ENCODE measurements at places on chromosomes 12 and 14.
A peak's percentile ranks its signal among the peaks of the same experiment; 100 is the strongest.

DNA sequence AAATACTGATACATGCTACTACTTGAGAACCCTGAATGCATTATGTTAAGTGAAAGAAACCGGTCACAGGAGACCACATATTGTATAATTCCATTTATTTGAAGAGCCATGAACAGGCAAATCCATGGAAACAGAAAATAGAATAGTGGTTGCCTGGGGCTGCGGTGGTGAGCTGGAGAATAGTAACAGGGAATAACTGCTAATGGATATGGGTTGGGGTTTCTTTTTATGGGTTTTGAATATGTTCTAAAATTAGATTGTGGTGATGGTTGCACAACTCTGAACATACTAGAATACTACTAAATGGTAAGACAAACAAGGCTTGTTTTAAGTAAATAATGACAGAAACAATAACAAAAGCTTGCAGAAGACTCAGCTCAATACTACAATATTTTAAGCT, 293.0 kb downstream of the BTG1 start:
- DNase-seq = no peak

DNA sequence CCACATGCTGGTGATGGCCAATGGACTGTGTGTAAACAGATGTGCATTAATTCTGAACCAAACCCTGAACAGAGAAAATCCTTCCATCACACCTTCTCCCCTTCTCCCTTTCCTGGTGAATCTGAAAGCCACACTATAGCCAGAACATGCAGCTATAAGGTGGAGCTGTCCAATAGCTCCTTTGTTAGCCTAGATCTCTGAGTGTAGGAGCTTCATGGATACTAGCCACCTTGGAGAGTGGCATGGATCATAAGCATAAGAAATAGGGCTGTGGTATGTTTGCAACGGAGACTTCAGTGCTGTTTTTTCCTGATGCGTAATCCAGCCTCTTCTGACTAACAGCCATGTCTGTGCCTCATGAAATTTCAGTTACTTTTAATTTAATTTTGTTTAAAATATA, 364.5 kb downstream of the BTG1 start:
- DNase-seq = no peak

DNA sequence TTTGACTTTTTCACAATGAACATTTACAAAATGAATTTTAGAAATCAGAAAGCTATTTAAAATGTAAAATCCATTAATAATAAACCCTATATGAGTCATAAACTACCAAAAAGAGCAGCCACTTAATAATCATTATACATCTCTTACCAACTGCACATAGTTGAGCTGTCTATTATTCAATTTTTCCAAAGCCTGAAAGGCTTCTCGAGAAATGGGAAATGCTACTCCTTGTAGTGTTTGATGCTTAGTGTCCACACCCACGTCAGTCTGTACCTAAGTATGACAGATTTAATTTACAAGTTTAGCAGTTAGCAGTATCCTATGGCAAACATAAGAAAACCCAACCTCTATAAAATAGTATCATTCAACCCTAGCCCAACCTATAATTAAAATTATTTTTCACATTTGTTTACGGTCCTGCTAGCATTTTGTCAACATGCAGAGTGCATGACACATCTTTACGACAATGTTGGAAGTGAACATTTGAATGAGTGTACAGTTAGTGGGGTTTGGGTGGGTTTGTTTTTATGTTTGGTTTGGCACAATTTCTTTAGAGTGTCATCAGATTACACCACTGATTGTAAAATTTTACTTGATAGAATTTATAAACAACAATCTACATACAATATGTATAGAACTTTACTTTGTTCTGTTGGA, 8.4 kb downstream of the TWF1 start:
- no peak for DNase-seq

- no peak for DNase-seq
These were observed 38.7 kb downstream of the P2RX4 start for GRCh38 chr12:121248622-121249021.

DNA sequence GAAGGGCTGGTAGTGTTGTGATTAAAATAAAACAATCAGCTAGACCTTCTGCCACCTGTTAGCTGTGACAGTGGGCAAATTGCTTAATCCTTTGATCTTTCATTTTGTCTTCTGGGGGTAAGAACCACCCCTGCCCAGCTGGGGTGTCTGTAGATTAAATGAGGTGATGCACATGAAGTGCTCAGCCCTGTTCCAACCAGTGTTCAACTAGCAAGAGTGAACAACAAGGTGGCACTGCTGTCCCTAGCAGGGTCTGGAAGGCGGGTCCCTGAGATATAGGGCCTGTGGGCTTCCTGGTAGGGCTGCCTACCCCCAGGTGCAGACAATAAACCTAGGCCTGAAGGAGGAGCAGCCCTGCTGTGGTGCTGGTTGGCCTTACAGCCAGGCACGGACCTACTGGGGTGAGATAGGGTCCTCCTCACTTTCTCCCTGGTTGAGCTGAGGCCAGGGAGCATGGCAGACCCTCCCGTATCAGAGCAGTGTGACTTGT, 60.6 kb downstream of the ARL6IP4 start:
- no peak for DNase-seq

- no peak for DNase-seq
These were observed 6.5 kb downstream of the PDE3A start for GRCh38 chr12:20374795-20375194.

- no peak for DNase-seq
These were observed 43.1 kb downstream of the ACSS3 start for GRCh38 chr12:81120961-81121360.

- DNase-seq = peak; percentile 78
These were observed 41.5 kb upstream of the LTBP2 start for GRCh38 chr14:74653386-74654138.

DNA sequence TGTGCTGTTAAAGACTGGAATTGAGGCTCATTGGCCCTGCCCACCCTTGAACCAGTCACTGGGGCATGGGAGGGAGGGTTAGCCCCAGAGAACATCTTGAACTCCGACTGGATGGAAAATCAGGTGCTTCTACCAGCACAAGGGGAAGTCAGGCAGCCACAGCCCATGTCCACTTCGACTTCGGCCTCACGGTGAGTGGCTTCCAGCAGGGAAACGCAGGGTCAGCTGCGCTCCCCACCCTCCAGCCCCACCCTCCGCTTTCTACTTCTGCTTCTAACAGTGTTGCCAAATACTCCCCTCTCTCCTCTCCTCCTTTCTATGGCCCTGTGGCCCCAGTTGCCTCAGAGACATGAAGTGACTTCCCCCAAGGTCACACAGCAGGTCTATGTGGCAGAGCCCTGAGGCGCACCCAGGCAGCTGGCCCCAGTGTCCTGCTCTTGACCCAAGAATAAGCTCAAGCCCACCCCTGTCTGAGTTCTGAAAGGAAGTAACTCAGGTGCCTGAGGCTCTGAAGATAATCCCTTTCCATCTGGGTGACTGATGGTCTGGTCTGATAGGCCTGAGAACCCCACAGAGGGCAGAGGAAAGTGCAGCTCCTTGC, 11.9 kb upstream of the SH2B3 start:
- DNase-seq = no peak

DNA sequence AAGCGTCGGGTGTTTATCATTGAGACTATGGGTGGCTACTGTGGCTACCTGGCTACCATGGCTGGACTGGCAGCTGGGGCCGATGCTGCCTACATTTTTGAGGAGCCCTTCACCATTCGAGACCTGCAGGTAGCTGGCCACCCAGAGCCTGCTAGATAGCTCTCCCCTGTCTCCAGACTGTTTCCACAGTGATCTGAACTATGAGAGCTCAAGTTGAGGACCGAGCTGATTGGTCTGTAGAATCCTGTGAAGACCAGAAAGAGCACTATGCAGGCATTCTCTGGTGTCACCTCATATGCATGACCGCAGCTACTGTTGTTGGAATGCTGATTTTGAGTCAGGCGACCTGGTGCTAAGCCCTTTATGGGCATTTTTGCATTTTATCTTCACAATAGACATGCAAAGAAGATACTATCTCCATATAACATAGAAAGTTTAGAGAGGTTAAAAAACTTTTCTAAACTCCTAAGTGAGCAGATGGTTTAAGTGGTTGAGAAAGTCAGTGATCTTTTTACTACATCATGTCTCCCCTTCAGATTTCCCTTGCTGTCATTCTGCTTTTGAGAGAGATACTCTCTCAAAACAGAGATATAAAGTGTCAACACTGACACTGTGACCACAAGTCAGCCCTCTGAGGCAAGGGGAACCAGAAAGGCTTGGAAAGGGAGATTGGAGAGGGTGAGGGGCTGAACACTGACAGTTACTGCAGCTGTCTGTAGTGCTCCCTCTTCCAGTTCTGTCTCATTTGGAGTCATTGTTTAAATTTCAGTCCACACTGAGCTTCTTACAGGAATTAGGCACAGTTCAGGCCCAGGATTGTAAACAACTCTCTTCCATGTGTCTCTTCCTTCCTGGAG, 14.3 kb downstream of the ASB8 start:
- DNase-seq = no peak

GRCh38 chr12:120223458-120224303, 22.8 kb upstream of the RPLP0 start:
- no peak for DNase-seq

- no peak for DNase-seq
These were observed 95.6 kb upstream of the SLC38A2 start for GRCh38 chr12:46468160-46468559.

DNA sequence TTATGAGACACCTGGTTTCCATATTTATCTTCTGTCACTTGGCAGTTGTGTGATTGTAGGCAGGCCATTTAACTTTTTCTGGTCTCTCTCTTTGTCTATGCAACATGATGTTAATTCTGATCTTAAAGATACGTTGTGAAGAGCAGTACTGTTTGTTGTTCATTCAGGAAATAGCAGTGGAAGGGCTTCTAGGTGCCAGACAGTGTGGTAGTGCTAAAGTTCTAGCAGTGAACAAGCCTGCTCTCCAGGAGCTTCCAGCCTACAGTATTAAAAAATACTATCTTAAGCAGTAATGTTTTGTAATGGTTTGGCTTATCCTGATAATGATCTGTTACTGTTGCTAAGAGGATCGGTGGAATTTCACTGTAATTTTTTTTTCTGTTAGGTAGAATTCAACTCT, 15.2 kb downstream of the NAA30 start:
- no peak for DNase-seq

DNA sequence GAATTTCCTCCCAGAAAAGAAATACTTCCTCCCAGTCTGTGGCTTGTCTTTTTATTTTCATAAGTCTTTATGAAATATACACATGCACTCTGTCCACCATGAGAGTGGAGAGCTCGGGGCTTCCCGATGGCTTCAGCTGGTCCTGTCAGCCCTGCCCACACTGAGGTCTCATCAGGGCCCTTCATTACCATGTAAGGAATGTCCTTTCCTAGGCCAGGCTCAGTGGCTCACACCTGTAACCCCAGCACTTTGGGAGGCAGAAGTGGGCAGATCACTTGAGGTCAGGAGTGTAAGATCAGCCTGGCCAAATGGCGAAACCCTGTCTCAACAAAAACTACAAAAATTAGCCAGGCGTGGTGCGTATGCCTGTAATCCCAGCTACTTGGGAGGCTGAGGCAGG, 77.0 kb downstream of the CPSF2 start:
- DNase-seq = no peak

DNA sequence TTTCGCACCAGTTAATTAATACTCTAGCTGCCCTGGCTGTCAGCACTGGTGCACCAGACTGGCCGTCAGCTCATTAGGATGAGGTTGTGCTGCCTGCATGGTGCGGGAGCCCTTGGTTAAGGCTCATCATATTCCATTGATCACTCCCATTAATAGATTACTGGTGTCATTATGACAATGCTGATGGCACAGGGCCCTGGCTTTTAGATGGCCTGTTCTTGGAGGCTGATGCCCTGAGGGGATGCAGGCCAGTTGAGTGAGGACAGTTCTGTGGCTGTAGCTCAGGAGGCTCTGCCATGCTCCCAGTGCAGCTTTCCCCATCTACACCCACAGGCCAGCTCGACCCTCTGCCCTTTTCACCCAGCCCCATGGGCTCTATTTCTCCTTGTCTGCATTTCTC, 126.6 kb downstream of the PRMT8 start:
- no peak for DNase-seq

Data from fibroblast of skin of left quadriceps (primary cell).